Stimulated activated CD4-positive, alpha-beta T cell treated with anti-CD3 and anti-CD28 coated beads, Interleukin-1b, Interleukin-23, amount 100 ng/mL, for 24 hours (primary cell): ENCODE measurements at places on chromosomes 11 and 22.

DNA sequence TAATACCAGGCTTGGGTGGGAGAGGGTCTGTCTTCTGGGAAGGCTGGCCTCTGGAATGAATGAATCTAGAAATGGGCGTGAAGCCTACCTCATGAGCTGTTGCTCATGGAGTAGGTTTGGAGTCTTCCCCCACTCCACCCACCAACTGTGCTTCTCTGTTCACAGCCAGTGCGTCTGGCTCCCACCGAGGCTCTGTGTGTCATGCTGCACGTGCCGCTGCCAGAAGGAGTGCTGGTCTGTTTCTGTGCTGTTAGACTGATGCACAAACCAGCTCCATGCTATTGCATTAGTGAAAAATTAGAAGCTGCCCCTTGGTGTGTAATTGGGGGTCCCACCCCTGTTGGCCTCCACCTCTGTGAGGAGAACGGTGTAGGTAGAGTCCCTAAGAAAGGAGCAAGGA is 132.3 kb upstream of the PARVA start:
- DNase-seq: no peak

- DNase-seq: no peak
These were observed 933 bp upstream of the DLAT start for GRCh38 chr11:112024178-112024772.

- DNase-seq: no peak
These were observed 201.7 kb upstream of the PDGFD start for GRCh38 chr11:104365676-104366075.

DNA sequence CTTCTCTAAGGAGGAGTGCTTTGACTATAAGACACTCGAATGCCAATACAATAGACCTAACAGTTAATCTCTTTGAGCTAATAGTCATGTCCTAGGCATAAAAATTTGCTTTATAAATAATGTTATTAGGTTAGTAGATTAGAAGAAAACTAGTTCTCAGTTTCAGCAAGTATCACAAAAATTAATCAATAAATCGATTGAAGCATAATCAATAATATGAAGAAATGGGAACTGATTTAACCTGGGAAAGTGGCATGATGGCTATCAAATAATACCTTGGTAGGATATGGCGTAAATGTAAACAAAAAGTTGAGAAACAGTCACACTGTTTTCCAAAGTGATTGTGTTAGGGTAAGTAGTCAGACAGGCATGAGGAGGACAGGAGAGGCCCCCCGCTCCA is 676.3 kb downstream of the OPCML start:
- no peak for DNase-seq

DNA sequence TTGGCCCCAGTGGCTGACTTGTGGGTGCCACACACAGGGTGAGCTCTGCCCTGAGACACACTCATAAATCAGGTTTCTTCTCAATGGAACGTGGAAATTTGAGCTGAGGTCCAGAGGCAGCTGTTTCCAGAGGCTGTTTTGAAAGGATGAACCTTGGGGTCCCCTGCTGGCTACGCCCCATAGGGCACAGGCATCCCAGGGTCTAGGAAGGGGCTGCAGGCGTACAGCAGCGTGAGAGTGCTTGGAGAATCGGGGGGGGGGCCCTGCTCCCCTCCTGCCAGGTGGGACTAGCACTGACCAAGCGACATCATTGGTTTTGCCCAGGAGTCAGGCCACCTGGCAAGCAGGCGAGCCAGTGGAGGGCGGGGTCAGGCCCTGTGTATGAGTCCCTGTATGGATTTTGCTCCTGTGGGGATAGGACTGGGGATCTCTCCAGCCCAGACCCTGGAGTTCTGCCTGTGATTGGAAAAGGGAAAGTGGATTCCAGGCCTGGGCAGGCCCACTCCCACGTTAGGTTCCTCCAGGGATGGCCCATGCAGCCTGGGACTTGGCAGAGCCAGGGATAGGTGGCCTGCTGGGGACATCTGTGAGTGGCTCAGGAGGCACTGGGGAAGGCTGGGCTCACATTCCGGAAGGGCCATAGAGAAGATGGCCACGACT is 61.0 kb downstream of the FBXO7 start:
- DNase-seq: no peak

DNA sequence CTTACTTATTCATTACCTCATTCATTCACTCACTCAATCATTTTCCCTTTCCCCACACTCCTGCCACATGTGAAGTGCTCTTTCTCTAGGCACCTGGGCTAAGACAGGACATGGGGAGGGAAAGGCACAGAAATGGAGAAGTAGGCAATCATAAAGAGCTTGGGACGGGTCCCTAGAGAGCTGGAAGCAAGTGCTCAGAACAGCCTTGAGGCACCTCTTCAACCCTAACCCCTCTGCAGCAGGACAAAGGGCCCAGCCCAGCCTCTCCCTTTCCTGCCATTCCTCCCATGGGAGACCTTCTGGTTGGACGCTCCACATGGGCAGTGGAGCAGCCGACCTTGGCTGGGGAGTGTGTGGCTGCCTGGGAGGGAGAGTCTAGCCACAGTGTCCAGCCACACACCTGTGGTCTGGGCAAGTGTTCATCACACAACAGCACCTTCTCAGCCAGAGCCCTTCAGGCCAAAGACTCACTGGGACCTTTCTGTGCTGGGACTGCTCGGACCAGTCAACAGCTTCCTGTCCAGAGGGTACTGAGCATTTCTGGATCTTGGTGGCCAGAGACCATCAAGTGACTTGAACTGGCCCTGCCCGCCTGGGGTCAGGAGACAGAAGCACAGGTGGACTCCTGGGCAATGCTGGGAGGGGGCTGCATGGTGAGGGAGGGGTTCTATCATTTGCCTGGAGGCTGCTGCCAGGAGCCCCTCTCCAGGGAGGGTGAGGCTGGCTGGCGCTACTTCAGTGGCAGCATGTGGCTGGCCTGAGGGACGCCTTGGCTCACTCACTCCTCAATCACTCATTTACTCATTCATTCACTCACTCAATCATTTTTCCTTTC is 1.0 kb upstream of the MUC5AC start:
- no peak for DNase-seq

DNA sequence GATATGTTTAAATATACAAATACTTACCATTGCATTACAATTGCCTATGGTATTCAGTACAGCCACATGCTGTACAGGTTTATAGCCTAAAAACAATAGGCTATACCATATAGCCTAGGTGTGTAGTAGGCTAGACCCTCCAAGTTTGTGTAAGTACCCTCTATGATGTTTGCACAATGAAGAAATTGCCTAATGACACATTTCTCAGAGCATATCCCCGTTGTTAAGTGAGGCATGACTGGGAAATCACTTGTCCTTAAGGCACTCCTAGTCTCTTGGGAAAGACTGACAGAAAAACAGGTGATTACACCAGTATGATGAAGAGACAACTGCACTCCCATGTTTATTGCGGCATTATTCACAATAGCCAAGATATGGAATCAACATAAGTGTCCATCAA is 187.2 kb downstream of the SPON1 start:
- no peak for DNase-seq

DNA sequence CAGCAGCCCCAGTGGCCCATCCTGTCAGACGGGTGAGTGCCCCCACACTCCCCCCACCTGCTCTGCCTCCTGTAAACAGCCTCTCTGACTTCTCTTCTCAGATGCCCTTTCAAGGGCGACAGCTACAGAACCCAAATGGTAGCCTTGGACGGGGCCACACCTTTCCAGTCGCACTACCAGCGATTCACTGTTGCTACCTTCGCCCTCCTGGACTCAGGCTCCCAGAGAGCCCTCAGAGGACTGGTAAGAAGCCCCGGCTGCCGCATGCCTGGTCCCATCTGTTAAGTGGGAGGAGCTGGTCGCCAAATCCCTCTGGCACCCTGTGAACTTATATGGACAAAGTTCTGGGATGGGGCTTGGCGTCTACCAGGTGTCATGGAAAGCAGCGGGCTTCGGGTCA is 6.2 kb downstream of the ZP1 start:
- DNase-seq: no peak

DNA sequence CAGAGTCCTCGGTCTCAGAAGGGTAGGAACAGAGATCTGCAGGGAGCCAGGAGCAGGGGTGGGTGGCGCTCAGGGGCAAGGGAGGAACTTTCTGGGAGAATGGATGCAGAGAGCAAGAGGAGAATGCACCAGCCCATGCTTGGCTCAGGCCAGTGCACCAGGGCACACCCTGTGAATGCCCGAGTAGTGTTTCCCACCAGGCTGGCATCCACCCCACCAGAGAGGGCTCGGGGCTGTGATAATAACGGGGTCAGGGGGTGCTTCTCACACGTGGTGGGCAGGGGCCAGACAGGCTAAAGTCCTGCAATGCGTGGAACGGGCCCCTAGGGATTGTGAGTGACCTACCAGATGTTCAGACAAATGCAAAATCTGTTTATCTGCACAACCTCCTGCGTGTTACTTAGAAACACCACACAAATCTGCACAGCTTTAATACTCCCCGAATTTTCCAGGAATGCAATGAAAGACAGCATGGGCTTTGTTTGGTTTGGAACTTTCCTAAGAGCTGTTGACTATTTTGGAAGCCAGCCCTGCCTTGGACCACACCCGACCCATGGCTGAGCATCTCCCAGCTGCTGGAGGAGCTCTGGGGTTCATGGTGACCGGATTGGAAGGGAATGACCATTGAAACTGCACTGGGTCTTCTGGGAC is 368.3 kb downstream of the SHANK2 start:
- DNase-seq: no peak

- DNase-seq: no peak
These were observed 9.4 kb upstream of the ACRV1 start for GRCh38 chr11:125690006-125690405.

DNA sequence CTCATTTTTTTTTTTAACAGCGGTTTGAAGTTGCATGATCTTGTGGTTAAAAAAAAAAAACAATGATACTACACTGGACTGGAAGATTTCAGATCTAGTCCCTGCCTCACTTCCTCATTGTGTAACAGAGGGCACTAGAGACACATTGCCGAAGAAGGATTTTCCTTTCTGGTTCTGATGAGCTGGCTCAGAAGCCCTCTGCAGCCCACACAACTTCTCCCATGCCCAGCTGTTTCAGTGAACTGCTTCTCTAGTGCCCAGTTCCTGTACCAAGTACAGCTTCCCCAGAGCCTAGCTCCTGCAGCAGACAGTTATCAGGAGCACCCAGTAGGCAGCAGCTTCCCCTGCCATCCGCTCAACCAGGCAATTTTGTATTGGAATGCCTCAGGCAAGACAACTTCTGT is 29.5 kb upstream of the ANO5 start:
- no peak for DNase-seq

- DNase-seq: no peak
These were observed 2.4 kb downstream of the RASSF10 start for GRCh38 chr11:13011466-13012055.

GRCh38 chr11:19849947-19850593 is 137.4 kb downstream of the NAV2 start:
- no peak for DNase-seq

DNA sequence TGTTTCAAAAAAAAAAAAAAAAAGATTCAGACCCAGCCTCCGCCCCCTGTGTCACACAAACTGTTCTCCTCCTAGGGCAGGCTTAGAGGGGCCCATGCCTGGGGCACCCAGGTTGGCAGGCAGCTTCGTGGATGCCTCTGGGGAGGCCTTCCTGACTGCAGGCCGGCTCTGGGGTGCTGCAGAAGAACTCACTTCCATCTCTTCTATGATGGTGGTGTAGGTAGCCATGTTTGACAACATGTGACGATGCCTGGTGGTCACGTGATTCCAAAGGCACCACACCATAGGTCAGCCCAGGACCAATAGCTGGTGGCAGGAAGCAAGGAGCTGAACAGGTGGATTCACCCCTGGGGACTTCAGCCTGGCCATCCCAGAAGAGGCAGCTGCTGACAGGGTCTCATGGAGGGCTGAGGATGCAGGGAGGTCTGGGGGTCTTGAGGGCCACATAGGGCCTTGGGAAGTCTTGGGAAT is 24.1 kb upstream of the CELSR1 start:
- DNase-seq: no peak
